A549 (cell line): ENCODE measurements at places on chromosomes 6 and 20. TPM values are rescaled to one million over a fixed set of nuclear protein-coding genes. Genes with fewer than 3 reads are reported as not detected.

BPIFA1 gene
- not detected in 3 replicates for polyA plus RNA-seq

CDH4 gene
- polyA plus RNA-seq, result 9.7 to 10.6 TPM (median 10.3 TPM) in 3 replicates

SRMS gene
- not detected in 3 replicates for polyA plus RNA-seq

DNA sequence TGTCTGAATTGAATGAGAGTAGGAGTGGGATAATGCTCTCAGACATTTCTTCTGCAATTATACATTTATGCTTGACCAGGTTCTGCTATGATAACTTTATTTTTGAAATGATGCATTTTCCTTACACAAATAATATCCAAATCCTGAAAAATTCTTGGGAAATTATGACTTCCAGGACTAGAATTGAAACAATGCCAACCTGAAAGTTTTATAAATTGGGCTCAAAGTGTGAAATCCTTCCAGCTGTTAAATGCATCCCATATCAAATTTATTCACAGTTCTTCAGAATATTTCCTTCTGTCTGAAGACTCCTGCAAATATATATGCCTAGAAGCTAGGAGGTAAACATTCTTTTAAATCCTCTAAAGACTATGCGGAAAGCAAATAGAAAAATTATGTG lies 155.7 kb upstream of the EYA4 start:
- no peak for DNase-seq

DNA sequence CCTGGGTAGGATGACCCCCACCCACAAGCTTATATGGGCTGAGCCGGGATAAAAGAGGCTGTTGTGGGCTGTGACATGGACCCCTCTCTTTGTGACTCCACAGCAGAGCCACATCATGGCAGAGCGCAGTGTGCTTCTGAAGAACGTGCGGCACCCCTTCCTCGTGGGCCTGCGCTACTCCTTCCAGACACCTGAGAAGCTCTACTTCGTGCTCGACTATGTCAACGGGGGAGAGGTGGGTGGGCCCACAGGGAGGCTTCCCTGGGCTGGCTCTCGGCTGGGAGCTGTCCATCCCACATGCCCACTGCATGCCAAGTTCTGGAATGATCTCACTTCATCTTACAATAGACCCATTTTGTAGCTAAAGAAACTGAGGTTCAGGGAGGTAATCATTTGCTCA lies 10.5 kb downstream of the SGK2 start:
- DNase-seq, result no peak

DNA sequence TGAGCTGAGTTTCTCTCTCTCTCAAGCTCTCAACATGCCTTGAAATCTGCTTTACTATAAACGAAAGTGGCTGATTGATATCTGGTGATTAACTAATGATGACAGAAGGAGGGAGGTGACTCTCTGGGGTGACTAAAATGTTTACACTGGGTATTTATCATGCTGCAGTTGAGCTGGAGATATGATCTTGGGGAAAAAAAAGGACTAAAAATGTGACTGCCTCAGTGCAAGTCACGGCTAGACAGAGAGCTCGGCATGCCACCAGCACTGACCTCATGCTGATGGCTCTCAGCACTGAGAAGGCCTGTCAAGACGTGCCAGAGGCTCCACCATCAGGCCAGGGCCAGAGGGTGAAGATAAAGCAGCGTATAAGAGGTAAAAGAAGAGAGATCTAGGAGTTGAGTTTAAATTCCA lies 103.1 kb upstream of the SPACA1 start:
- DNase-seq, result peak; percentile 5

DNA sequence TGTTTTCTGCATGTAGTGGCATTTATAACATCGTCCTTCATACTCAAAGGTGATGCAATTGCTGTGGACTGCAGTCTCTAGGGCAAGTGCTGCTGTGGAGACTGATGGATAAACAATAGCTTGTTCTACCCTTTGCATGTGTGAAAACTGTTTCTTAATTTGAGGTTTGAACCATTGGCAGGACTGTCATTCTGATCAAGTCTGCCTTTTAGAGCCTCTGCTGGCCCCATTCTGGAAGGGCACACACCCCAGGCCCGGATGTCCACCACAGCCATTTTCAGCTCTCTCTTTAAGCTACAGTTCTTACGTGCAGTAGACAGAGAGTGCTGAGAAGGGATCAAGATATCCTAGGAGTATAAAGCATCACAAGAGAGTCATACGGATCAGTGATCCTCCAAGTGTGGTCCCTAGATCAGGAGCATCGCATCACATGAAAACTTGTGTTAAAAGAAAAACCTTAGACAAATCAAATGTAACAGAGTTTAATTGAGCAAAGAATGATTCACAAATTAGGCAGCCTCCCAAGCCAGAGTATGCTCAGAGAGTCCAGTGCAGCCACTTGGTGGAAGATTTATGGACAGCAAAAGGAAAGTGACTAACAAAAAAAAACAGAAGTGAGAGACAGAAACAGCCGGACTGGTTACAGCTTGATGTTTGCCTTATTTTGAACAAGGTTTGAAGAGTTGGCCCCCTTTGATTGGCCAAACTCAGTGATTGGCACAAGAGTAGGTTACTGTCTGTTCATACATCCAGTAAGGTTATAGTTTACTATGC lies 52.0 kb downstream of the FRK start:
- no peak for DNase-seq

DNA sequence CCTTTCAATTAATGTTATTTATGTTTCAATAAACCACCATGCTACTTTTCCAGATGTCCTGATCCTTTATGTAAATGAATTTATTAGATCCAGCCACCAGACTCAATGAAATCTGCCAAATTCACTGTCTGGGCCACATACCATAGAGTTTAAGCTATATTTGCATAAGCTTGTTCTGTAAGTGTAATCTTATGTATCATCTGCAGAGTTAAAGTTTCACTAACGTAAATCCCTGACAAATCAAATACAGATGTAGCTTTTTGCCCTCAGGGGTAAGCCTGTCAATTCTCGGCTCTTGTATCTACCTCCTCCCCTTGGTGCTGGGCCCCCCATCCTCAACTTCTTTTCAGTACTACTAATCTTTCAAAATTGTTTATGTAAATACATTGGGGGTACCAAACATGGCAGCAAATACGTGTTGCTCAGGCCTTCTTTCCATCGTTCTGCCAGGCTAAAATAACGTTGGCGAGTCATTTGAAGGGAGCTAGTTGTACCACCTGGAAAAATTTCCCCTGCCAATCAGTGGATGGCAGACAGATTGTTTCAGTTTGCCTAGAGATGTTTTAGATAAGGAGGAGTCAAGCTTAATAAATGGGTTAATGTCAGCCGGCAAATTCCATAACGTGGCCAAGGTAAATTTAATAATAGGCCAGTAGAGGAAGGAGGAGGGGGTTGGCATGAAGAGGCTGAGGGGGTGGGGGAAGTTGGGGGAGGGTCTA lies 79.6 kb downstream of the RPS12 start:
- DNase-seq, result no peak

- no peak for DNase-seq
Observed at GRCh38 chr6:109103942-109104341, 8.6 kb downstream of the CEP57L1 start.

DNA sequence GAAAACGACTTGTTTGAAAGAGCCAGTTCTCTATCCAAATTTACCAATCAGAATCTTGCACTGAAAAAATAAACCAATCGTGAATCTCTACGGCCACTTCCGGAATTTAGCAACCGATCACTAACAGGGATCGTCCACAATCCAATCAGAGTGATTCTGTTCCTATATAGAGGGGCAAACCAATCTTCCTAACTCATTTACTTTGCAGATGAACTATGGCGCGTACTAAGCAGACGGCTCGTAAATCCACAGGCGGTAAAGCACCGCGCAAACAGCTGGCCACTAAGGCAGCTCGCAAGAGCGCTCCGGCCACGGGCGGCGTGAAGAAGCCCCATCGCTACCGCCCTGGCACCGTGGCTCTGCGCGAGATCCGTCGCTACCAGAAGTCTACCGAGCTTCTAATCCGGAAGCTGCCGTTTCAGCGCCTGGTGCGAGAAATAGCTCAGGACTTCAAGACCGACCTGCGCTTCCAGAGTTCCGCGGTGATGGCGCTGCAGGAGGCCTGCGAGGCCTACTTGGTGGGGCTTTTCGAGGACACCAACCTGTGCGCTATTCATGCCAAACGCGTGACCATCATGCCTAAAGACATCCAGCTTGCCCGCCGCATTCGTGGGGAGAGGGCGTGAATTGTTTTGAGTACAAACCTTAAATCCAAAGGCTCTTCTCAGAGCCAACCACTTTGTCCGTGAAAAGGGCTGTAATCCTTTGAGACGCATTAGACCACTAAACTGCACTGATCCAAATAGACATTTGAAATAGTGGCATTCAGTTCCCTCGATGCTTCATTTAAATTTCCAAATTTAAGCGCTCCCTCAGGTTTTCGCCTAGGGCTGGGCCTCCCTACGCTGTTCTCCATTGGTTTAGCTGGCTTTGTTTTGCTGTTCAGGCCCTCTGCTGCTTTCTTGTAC lies 138.0 kb downstream of the HFE start:
- no peak for DNase-seq

- peak; percentile 55 for DNase-seq
Observed at GRCh38 chr6:7541175-7542064, at the start of gene DSP. DSP (plus strand) TSS chr6:7541671; CDS start chr6:7541916, 245 bp downstream.

DNA sequence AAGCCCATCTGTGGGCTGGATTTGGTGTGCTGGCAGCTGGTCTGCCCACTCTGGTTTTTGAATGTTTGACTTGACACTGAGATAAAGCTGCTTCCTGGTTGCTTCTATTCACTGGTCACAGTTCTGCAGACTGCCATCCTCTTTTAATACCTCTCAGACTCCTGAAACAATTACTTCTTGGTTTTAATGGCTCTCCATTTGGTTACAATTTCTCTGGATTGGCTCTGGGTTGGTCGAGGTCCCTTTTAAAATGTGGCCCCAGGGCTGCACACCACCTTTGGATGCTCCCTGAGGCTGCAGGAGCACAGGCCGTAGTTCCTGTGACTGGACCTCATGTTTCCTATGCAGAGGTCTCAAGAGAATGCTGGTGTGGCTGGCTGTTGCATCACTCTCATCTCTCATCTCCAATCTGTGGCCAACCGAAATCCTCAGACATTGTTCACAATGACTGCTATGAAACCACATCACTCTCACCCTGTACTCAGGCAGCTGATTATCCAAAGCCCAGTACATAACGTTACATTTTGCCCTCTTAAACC lies 98.5 kb downstream of the INSM1 start:
- no peak for DNase-seq

DNA sequence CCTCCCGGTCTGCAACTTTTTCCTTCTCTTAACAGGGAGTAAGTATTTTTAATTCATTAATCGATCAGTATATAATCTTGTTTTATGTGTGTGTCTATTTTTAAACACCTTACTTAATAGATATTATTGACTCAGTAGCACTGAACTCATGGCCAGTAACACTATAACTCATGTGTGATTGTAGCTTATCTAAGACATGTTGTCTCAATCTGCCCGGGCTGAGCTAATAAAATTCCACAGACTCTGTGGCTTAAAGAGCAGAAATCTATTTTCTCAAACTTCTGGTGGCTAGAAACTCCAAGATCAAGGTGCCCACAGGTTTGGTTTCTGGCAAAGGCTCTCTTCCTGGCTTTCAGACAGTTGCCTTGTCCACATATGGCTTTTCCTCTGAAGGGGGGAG lies 68.8 kb upstream of the TNFAIP3 start:
- no peak for DNase-seq

- DNase-seq, result no peak
Observed at GRCh38 chr6:73233048-73233447, 7.8 kb upstream of the KHDC1L start.

GRCh38 chr20:50792708-50793574 lies 1.9 kb upstream of the BCAS4 start:
- DNase-seq, result no peak

DNA sequence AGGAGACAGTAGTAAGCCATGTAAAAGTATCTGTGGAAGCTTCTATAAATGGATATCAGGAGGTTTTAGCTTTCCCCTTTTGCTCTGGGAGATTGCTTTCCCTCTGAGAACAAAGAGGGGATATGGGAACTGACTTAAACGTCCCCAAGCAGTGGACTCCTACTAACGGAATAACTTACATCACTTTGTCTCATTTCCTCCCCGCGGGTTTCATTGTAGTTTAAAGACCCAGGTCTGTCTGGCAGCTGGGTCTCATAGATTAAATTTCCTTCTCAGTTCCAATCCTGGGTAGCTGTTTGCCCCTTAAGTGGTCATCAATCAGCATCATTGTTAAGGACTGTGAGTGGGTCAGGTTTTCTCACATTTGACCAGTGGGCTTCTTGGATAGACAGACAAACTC lies 68.7 kb downstream of the PLAGL1 start:
- DNase-seq, result no peak

GRCh38 chr6:79378957-79379356 lies 144.5 kb upstream of the HMGN3 start:
- no peak for DNase-seq

DNA sequence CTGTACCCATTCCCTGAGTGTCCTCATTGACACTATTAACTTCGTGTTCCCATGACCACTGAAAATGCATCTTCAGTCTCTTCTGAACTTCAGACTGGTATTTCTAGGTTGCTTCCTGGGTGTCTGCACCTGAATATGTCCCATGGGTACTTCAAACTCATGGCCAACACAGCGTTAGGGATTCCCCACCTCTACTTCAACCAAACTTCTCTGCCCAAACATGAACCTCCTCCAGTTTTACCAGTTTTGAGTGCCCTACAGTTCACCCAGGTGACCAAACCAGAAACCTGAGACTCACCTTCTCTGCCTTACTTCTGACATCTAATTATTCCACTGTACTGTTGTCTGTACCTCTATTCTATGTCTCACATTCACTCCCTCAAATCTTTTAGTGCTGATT lies 99.5 kb upstream of the SUPT3H start:
- DNase-seq, result no peak

GRCh38 chr20:34511891-34512265 lies 4.3 kb upstream of the DYNLRB1 start:
- DNase-seq, result no peak

- no peak for DNase-seq
Observed at GRCh38 chr6:43150051-43150751, 20.9 kb upstream of the SRF start.
